ENCODE measurements at places on chromosomes 2 and 18. TPM values are rescaled to one million over a fixed set of nuclear protein-coding genes. Genes with fewer than 3 reads are reported as not detected.

DNA sequence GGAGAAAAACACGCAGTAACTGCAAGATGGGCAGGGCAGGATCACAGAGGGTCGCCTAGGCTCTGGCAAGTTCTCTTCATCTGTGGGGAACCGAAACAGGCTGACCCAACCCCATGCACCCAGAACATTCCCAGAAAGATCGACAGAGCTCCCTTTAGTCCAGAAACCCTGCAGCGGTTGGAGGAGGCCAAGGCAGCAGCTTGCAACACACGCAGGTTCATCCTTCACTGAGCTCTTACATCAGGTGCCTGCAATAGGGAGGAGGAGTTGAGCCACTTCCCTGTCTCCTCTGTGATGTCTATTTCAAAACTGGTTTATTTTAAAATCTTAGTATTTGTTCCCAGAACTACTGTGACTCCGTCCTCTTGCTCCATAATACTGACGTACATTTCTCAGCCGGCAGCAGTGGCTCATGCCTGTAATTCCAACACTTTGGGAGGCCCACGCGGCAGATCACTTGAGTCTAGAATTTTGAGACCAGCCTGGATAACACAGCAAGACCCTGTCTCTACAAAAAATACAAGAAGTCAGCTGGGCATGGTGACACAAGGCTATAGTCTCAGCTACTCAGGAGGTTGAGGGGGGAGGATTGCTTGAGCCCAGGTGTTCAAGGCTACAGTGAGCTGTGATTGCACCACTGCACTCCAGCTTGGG, 11.5 kb upstream of the SLC11A1 start:
- no peak overlapping the region for H3K27ac ChIP-seq
- 0 out of 2 replicates have a peak, but pooled peaks cover 7% of the 10 kb centered on the region for H3K4me1 ChIP-seq
- no peaks in the 10 kb centered on the region for H3K36me3 ChIP-seq
- no peak for DNase-seq
- H3K4me3 ChIP-seq, result no peak overlapping the region

- H3K36me3 ChIP-seq, result no peaks in the 10 kb centered on the region
- H3K4me1 ChIP-seq, result no peaks in the 10 kb centered on the region
- H3K27ac ChIP-seq, result no peak overlapping the region
- DNase-seq, result no peak
These were observed 90.7 kb upstream of the TNP1 start for GRCh38 chr2:216950547-216950946.

- H3K27ac ChIP-seq, result no peak overlapping the region
- no peak for DNase-seq
- H3K27me3 ChIP-seq, result no peaks in the 10 kb centered on the region
- peaks cover 15% of the 10 kb centered on the region for H3K4me1 ChIP-seq
- no peak overlapping the region for H3K4me3 ChIP-seq
These were observed 98.7 kb downstream of the ANKRD44 start for GRCh38 chr2:197211881-197212342.

DNA sequence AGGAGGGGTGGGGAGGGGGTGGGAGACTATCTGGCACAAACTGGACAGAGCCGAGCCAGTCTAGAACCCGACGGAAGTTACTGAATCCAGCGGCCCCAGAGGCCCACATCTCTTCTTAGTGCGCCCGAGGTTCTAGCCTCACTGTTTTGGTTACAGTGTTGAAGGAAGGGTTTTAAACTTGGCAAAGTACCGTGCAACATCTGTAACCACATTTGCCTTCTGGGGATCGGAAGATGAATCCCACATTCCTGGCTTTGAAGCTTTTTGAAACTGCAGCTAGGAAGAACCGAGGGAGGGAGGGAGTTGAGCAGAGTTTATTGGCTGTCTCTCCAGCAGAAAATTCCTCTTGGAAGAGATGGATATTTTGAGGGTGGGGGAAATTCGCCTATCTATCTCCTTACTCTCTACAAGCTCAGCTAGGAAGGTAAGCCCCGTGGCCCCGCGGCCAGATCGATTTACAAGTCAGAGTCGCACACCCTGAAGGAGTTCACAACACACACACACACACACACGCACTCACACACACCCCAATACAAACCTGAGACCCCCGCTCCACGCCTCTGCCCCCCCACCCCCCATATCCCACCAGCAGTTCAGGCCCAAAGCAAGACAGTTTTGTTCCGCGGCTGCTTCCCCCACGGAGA, 1.0 kb downstream of the ACVR1 start:
- peaks cover 21% of the 10 kb centered on the region for H3K4me1 ChIP-seq
- H3K36me3 ChIP-seq, result no peaks in the 10 kb centered on the region
- H3K4me3 ChIP-seq, result peak overlapping the region; percentile 91
- peak; percentile 93 for DNase-seq
- no peaks in the 10 kb centered on the region for H3K27me3 ChIP-seq

DNA sequence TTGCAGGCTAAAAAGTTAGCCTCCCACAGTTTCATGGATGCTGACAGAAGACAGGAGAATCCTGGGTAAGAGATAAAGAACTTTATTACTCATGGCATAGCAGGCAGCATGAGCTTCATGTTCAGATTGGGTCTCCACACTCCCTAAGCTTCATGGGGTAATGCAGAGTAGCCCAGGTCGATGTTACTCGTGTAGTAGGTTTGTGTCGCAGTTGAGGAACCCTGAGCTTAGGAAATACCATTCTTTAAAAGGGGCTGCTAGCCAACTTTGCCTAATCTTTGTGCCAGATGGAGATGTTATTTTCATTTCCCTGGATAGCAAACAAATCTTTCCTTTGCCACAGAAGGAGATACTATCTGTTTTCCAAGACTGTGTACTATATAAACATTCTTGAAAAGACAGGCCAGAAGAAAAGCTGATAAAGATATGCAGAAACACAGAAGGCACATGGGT, 117.6 kb downstream of the LTBP1 start:
- H3K36me3 ChIP-seq, result no peaks in the 10 kb centered on the region
- H3K27me3 ChIP-seq, result no peaks in the 10 kb centered on the region
- no peak for DNase-seq
- H3K4me3 ChIP-seq, result no peak overlapping the region
- peaks cover 34% of the 10 kb centered on the region for H3K4me1 ChIP-seq
- no peak overlapping the region for H3K27ac ChIP-seq

GRCh38 chr18:79613186-79613931, 66.2 kb upstream of the CTDP1 start:
- no peaks in the 10 kb centered on the region for H3K36me3 ChIP-seq
- no peak for DNase-seq
- peaks cover 9% of the 10 kb centered on the region for H3K4me1 ChIP-seq
- no peak overlapping the region for H3K27ac ChIP-seq
- H3K27me3 ChIP-seq, result peaks cover 7% of the 10 kb centered on the region

DNA sequence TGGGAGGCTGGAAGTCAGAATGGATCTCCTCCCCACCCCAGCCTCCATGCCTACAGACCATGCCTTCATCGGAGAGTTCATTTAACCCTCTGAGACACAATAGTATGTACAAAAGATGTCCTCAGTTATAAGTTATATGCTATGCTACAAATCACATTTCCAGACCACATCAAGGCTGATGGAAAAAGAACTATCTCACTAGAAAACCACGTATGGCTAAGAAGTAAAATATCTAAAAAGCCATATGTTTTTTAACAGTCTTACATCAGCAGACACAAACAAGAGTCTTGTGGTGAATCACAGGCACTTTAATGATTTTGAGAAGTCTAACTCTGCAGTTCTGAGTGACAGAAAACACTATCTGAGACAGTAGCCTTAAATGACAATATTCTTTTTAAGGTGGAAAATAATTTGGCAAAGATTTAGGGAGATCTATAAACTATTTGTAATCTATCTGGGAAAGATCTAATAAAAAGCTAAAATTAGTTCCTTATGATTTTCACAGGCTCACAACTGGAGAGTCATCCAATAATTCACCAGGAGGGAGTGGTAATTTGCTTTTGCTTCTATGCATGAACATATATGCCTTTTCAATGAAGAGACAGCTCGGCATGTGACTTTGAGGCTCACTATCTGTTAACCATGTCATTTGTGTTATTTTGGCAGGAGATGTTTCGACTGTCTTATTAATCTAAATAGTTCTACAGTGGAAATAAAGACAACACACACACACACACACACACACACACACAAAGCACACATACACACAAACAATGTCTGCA, 197.5 kb downstream of the IRS1 start:
- no peaks in the 10 kb centered on the region for H3K36me3 ChIP-seq
- H3K27me3 ChIP-seq, result no peaks in the 10 kb centered on the region
- no peak overlapping the region for H3K4me3 ChIP-seq
- peaks cover 22% of the 10 kb centered on the region for H3K4me1 ChIP-seq

DNA sequence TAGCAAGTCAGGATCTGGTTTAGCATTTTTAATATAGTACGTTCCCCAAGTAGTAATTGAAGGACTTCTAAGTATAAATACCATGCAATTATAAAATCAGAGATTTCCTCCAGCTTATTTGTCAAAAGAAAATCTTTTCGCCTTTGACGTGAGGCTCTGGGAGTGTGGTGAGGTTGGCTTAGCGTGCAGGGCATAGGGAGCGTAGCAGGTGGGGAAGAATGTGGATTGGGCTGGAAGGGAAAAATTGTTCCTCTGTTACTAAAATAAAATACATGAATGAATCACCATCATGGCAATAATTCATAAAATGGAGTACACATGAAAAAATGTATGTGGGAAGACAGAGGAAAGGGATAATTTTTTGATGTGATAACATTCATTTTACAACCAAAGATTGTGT, 5.4 kb upstream of the IL1RL2 start:
- peaks cover 32% of the 10 kb centered on the region for H3K36me3 ChIP-seq
- no peaks in the 10 kb centered on the region for H3K27me3 ChIP-seq

- no peaks in the 10 kb centered on the region for H3K36me3 ChIP-seq
- peak within 1 kb of the TSS; percentile 74 for H3K27ac ChIP-seq
- H3K4me1 ChIP-seq, result peaks cover 14% of the 10 kb centered on the region
- H3K4me3 ChIP-seq, result peak within 1 kb of the TSS; percentile 72
These were observed at the start of gene NHEJ1 for GRCh38 chr2:219160186-219161017. Gene NHEJ1, minus strand, starts transcription at chr2:219160815. Its CDS starts 2,453 bp downstream, at chr2:219158362.

DNA sequence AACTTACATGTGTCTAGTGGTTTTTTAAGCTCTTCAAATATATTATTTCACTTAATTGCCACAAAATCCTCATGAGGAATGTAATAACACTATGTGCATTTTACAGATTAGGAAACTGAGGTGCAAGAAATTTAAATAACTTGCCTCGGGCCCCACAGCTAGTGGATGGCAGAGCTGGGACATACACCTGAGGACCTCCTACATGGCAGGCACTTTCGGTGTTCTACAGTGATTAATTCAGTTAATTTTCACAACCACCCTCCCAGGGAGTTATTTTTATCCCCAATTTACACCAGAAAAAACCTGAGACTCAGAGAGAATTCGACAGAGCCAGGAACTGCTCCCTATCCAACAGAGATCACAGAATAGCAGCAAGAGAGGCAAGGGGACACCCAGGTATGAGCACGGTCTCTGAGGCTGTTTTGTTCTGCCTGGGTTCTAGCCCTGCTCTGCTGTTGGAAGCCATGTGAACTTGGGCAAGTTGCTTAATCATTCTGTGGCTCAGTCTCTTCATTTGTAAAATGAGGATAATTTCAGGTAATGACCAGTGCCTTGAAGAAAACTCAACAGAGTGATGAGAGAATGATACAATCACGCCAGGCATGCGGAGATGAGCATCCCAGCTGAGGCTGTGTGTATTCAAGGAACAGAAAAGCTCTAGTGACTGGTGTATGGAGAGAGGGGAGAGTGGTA, 82.3 kb downstream of the MYCN start:
- no peaks in the 10 kb centered on the region for H3K36me3 ChIP-seq
- no peaks in the 10 kb centered on the region for H3K4me1 ChIP-seq
- DNase-seq, result no peak
- no peak overlapping the region for H3K27ac ChIP-seq
- no peak overlapping the region for H3K4me3 ChIP-seq
- no peaks in the 10 kb centered on the region for H3K27me3 ChIP-seq

DNA sequence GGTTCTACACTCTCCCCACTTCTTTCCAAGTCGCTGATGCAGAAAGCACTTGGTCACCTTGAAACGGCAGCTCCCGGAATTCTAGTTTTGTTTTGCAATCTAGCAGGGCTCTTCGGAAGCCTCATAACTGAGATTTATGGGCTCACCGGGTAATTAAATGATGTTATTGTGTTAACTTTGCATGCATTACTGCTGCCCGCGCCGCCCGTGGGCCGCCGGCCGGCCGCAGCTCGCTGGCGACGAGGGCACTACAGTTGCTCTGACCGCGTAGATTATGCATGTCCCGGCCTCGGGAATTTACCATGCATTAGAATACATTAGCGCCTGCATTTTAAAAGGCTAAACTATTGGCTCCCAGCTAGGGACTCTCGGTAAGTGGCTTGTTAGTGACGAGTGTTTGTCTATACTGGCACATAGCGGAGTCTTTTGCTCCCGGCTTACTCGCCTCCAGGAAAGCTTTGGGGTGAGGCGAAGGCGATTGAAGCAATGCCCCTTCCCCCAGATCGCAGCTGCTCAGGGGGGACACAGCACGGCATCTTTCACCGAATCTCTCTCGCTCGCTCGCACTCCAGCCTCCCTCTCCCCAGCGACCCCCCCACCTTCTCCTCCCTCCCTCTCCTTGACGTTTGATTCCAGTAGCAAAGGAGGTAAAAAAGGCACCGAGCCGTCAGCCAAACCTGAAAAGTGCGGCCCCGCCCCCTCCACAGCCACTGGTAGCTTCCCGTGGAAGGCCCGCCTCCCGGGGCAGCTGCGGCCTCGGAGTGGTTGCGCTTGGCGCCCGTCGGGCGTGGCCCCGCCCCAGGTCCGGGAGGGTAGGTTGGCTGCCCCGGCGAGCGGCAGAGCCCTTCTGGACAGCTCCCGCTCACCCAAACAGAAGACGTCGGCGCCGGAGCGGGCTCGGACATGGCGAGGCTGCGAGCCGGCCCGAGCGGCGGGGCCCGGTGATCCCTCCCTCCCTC, at the start of gene ONECUT2:
Gene ONECUT2 (plus strand): TSS at position 839 of the 959 bp plus-strand sequence. CDS start 343 bp downstream, outside the sequence.
- H3K4me3 ChIP-seq, result peak within 1 kb of the TSS; percentile 71
- DNase-seq, result peak; percentile 97
- peaks cover 6% of the 10 kb centered on the region for H3K4me1 ChIP-seq
- no peak within 1 kb of the TSS for H3K27ac ChIP-seq

DNA sequence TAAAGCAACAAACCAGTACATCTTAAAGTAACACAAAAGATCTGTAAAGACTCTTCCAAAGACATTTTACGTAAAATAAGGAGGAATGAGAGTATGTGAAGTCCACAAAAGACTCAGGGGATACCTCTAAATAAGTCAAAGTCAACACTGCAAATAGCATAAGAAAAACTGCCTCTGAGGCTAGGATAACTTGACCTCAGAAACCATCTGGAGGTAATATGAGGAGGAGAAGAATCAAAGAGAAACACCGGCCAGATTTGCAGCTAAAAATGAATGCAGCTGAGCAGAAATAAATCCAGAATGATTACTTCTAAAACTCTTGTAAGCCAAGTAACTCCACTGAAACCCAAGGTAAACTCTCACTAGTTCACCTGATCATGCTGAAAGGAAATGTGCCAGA, 52.2 kb upstream of the ERMN start:
- H3K36me3 ChIP-seq, result no peaks in the 10 kb centered on the region
- no peaks in the 10 kb centered on the region for H3K27me3 ChIP-seq
- H3K27ac ChIP-seq, result no peak overlapping the region
- H3K4me3 ChIP-seq, result no peak overlapping the region
- H3K4me1 ChIP-seq, result no peaks in the 10 kb centered on the region

- no peak overlapping the region for H3K27ac ChIP-seq
- no peaks in the 10 kb centered on the region for H3K27me3 ChIP-seq
- no peak overlapping the region for H3K4me3 ChIP-seq
- H3K4me1 ChIP-seq, result peaks cover 36% of the 10 kb centered on the region
- DNase-seq, result peak; percentile 45
These were observed 61.6 kb downstream of the COPS8 start for GRCh38 chr2:237147317-237147716.

GRCh38 chr18:60350150-60350549, 22.4 kb downstream of the MC4R start:
- no peak for DNase-seq
- H3K36me3 ChIP-seq, result no peaks in the 10 kb centered on the region
- peaks cover 5% of the 10 kb centered on the region for H3K4me1 ChIP-seq
- no peaks in the 10 kb centered on the region for H3K27me3 ChIP-seq
- H3K4me3 ChIP-seq, result no peak overlapping the region
- H3K27ac ChIP-seq, result no peak overlapping the region

CELF4 gene
- not detected for total RNA-seq

SP9 gene
- not detected for total RNA-seq

CCDC178 gene
- not detected for total RNA-seq

SLC4A5 gene
- 0.38 TPM for total RNA-seq
